ENCODE measurements at places on chromosomes 11 and 22. TPM values are rescaled to one million over a fixed set of nuclear protein-coding genes. Genes with fewer than 3 reads are reported as not detected.

DNA sequence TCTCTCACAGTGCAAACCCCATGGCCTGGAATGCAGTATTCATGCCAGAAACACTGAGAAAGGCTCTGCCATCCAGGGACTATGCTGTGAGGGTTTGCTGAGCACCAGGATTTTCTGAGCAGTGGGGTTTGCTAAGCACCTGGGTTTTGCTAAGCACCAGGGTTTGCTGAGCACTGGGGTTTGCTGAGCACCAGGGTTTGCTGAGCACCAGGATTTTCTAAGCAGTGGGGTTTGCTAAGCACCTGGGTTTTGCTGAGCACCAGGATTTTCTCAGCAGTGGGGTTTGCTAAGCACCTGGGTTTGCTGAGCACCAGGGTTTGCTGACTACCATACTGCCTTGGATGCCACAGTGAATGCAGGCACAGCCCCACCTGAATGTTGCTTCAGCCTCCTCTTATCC, 48.3 kb upstream of the SMIM38 start:
- H3K27me3 ChIP-seq = peaks cover 18% of the 10 kb centered on the region
- no peaks in the 10 kb centered on the region for H3K36me3 ChIP-seq
- H3K27ac ChIP-seq = no peak overlapping the region
- H3K4me3 ChIP-seq = no peak overlapping the region
- no peaks in the 10 kb centered on the region for H3K4me1 ChIP-seq

DNA sequence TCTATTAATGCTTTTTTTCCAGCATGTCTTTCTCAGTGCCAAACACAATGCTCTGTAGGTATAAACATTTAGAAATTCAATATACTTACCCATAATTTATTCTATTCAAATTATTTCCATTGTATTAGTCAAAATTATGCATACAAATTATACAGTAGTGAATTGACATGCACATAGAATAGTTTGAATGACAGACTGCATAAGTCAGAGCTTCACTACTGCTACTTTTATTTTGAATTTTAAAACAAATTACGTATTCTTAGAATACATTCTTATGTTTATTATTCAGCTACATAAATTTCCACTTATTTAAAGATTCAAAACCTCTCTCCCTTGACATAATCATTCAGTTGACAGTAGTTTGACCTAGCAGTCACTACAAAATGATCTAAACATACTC, 808.0 kb upstream of the CCDC179 start:
- no peak overlapping the region for H3K4me3 ChIP-seq
- no peak for DNase-seq
- no peak overlapping the region for H3K27ac ChIP-seq
- no peaks in the 10 kb centered on the region for H3K27me3 ChIP-seq

GRCh38 chr11:73579641-73580434, 18.1 kb downstream of the FAM168A start:
- no peaks in the 10 kb centered on the region for H3K36me3 ChIP-seq
- H3K4me1 ChIP-seq = no peaks in the 10 kb centered on the region
- DNase-seq = no peak
- H3K27me3 ChIP-seq = no peaks in the 10 kb centered on the region

- no peak for DNase-seq
- no peak overlapping the region for H3K4me3 ChIP-seq
- no peak overlapping the region for H3K27ac ChIP-seq
- H3K27me3 ChIP-seq = no peaks in the 10 kb centered on the region
- H3K4me1 ChIP-seq = no peaks in the 10 kb centered on the region
- H3K36me3 ChIP-seq = no peaks in the 10 kb centered on the region
These were observed 220.0 kb downstream of the C11orf91 start for GRCh38 chr11:33480626-33481025.

DNA sequence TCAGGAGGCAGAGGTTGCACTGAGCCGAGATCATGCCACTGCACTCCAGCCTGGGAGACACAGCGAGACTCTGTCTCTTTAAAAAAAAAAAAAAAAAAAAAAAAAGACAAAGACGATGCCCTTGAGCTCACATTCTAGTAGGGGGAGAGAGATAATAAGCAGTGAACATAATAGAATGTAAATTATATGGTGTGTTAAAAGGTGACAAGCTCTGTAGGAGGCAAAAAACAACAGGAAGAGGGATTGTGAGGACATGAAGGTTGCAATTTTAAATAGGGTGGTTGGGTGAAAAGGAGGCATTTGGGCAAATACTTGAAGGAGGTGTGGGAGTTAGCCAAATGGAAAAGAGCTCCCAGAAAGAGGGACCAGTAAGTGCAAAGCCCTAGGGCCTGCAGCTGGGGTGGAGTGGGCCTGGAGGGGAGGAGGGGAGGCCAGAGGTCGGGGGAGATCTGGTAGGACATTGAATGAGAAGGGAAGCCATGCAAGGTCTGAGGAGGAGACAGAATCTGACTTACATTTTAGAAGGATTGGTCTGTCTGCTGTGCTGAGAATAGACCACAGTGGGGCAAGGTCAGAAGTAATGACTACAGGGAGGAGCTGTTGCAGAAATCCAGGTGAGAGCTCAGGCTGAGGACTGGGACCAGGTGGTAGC, 26.6 kb downstream of the P2RY2 start:
- H3K27me3 ChIP-seq = no peaks in the 10 kb centered on the region
- DNase-seq = no peak
- H3K27ac ChIP-seq = no peak overlapping the region
- peaks cover 33% of the 10 kb centered on the region for H3K4me1 ChIP-seq

GRCh38 chr11:69635804-69636511, 5.0 kb upstream of the CCND1 start:
- peak; percentile 71 for DNase-seq
- H3K27ac ChIP-seq = peak overlapping the region; percentile 97
- H3K4me1 ChIP-seq = peaks cover 33% of the 10 kb centered on the region
- H3K4me3 ChIP-seq = peak overlapping the region; percentile 91

GRCh38 chr11:123184531-123184930, 10.5 kb downstream of the CLMP start:
- H3K27me3 ChIP-seq = no peaks in the 10 kb centered on the region
- peaks cover 94% of the 10 kb centered on the region for H3K4me1 ChIP-seq

GRCh38 chr22:21067075-21067900, 21.5 kb downstream of the LRRC74B start:
- no peak for DNase-seq
- no peak overlapping the region for H3K4me3 ChIP-seq
- no peaks in the 10 kb centered on the region for H3K4me1 ChIP-seq
- peaks cover 5% of the 10 kb centered on the region for H3K27me3 ChIP-seq
- no peaks in the 10 kb centered on the region for H3K36me3 ChIP-seq

DNA sequence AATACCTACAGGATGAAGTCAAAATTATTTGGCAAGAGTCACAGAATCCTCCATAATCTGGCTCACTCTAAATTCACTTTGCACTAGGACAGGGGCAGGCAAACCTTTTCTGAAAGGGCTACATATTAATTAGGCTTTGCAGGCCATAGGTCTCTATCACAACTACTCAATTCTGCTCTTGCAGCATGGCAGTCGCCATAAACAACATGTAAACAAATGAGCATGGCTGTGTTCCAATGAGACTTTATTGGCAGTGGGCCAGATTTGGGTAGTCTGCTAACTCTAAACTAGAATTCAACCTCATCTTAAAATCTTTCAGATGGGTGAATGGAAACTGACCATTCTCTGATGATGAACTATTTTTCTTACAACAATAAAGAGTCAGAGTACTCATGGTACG, 5.8 kb downstream of the THRSP start:
- H3K36me3 ChIP-seq = peaks cover 36% of the 10 kb centered on the region
- H3K27ac ChIP-seq = no peak overlapping the region
- no peaks in the 10 kb centered on the region for H3K4me1 ChIP-seq
- no peaks in the 10 kb centered on the region for H3K27me3 ChIP-seq
- no peak for DNase-seq

DNA sequence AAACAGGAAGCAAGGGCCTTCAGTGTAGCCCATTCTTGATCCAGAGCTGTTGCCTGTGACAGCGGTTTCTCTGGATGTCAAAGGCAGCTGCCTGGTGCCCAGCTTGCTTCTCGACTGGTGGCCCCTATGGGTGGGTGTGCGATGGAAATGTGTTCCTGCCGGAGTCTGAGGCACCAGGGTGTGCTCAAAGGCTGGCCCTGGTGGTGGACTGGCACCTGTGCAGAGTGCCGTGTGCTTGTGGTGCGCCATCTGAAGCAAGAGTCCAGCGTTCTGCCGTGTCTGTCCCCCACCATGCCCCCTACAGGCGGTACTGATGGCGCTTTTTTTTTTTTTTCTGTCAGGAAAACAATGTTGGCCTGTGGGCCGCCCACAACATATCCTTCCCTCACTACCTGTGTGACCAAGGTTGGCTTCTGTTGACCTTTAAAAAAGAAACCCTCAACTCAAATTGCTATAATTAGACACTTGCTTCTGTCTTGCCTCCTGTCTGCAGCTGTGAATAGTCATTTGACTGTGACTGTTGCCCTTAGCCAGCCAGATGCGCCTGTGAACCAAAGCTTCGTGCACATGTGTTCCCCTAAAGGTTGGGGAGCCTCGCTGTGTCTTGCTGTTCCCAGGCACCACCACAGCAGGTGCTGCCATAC, 4.7 kb upstream of the RANBP1 start:
- H3K4me3 ChIP-seq = no peak overlapping the region
- H3K36me3 ChIP-seq = peaks cover 82% of the 10 kb centered on the region
- H3K4me1 ChIP-seq = peaks cover 6% of the 10 kb centered on the region
- DNase-seq = peak; percentile 94
- H3K27me3 ChIP-seq = no peaks in the 10 kb centered on the region

DNA sequence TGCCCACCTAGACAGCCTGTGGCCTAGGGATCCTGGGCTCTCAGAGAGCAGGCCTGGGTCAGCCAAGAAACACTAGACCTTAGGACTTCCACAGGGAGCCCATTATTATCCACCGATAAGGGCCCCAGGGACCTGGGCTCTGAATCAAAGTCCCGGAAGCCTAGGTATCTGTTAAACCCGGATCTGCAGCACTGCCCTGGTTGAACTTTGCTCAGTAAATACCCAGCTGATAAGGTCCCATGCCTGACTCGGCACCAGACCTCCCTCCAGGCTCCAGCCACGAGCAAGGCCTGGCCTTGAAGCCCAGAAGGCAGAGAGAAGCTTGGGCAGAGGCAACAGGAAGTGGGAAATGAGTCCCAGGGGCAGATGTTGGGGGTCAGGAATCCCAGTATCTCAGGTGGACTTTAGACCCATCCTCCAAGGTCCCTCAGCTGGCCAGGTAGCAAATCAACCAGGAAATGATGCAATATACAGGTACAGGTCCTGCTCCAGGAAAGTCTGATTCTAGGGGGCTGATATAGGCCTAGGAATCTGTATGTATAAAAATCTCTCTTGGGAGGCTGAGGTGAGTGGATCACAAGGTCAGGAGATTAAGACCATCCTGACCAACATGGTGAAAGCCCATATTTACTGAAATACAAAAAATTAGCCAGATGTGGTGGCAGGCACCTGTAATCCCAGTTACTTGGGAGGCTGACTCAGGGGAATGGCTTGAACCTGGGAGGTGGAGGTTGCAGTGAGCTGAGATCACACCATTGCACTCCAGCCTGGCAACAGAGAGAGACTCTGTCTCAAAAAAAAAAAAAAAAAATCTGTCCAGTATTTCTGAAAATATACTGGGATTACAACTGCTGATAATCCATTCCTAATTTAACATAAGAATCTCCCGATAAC, 18.7 kb downstream of the POU2AF1 start:
- H3K4me1 ChIP-seq = no peaks in the 10 kb centered on the region
- H3K27ac ChIP-seq = no peak overlapping the region
- no peak overlapping the region for H3K4me3 ChIP-seq

GRCh38 chr11:102279641-102280170, 37.6 kb upstream of the BIRC3 start:
- H3K27me3 ChIP-seq = no peaks in the 10 kb centered on the region
- H3K4me3 ChIP-seq = peak overlapping the region; percentile 62
- H3K27ac ChIP-seq = peak overlapping the region; percentile 23
- H3K4me1 ChIP-seq = peaks cover 25% of the 10 kb centered on the region
- H3K36me3 ChIP-seq = no peaks in the 10 kb centered on the region

MOV10L1 gene
- 0.59 TPM for total RNA-seq

HEPHL1 gene
- total RNA-seq = not detected

UBQLNL gene
- total RNA-seq = 0.29 TPM

PRG3 gene
- not detected for total RNA-seq

SLC5A12 gene
- 0.88 TPM for total RNA-seq

APOA4 gene
- not detected for total RNA-seq
